ENCODE measurements at places on chromosomes 1 and 21.
A peak's percentile ranks its signal among the peaks of the same experiment; 100 is the strongest.

DNA sequence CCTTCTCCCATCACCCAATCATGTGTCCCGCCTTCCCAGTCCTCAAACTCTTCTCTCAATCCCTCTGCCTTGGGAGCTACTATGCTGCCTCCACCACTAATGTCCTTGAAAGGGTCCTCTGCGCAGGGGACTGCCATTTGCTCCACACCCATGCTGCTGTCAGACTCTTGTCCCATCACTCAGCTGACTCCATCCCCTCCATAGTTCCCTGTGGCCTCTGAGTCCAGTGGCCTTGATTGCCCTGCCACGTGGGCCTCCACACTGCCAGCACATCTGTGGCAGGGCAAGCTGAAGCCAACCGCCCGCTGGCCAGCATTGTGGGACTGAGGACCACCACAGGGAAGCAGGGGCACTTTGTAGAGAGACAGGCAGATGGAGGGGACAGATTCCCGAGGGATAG is 1.3 kb upstream of the TNNT2 start:
- no peak for DNase-seq

- DNase-seq, result no peak
Measured at GRCh38 chr1:244092293-244092963, 41.3 kb downstream of the ZBTB18 start.

DNA sequence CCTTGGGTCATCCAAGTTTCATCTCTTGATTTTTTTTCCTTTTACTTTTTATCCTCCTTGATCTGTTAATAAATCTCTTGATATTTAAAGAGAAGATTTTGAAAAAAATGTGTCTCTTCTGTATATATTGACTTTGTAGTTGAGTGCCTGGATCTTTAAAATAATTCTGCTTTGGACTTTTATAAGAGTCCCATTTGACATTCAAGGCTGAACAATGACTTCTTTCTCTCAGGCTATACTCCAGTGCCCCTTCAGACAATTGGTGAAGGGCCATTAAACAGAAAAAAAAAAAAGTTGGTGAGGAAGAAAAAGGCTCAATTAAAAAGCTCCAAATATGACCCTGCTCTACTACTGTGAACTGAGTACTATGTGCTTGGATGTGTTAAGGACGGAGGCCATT is 40.9 kb upstream of the CITED4 start:
- no peak for DNase-seq

GRCh38 chr1:67855444-67855843 is 22.2 kb upstream of the GNG12 start:
- DNase-seq, result no peak

DNA sequence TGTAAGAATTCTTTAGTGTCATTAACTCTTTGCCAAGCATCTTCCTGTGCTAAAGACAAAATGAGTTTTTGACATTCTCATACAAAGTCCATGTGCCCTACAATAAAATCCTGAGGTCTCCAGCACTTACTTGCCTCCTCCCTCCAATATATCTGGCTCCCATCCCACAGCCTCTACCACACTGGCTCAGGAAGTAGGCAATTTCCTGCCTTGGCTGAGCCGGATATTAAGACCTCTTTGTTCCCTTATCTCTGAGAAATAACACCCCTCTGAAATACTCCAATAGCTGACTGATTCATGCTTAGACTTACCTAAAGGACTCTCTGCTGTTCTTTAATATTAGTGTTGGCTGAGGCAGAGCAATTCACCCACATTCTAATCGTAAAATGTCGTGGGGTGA is 37.6 kb upstream of the GORAB start:
- DNase-seq, result no peak

- no peak for DNase-seq
Measured at GRCh38 chr1:75341537-75341936, 207.3 kb downstream of the LHX8 start.

- DNase-seq, result no peak
Measured at GRCh38 chr1:207903767-207904166, 7.2 kb downstream of the CD34 start.

- DNase-seq, result no peak
Measured at GRCh38 chr1:77542813-77543420, 139.5 kb downstream of the ZZZ3 start.

DNA sequence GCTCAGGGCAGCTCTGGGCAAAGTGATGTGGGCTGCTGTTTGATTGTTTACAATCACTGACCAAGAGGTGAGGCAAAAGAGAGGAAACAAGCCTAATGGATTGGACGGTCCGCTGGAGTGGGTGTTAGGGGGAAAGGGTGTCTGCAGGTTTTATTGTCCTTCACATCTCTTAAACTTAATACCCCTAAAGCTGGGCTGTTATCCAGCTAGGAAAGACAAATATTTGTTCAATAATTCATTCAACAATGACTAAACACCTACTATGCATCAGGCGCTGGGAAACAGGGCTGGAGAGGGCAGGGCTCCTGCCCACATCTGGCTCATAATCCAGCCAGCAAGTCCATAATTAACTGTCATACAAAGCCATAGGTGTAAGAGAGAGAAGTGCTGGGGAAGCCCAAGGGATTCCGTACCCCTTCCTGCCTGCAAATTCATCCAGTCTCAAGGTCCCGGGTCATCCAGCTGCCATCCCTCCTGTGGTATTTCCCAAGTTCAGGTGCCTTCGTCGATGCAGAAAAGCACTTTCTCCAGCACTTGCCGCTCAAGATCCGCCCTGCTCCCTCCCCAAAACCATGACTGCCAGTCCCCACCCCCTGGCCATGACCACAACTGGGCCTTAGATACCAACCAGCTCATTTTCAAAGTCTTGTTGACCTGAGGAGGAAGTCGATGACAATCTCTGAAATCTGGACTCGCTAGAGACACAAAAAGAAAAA is 10.7 kb downstream of the TMEM63A start:
- no peak for DNase-seq

GRCh38 chr21:26282058-26282457 is 111.5 kb upstream of the APP start:
- no peak for DNase-seq

DNA sequence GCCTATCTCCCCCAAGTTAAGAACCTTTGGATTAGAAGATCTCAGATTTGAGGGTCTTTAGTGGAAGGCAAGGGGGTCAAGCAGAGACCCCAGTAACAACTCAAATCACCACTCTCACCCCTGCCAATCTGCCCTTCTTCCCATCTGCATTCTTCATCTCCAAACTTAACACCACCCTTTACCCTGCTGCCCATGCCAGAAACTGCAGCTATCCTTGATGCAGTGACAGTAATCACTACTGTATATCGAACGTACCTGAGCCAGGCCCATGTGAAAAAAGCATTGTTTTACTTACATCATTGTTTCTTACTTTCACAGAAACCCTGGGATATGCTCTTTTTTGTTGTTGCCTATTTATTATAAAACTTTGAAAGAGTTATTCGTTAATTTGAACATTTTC is 26.5 kb downstream of the NSUN4 start:
- no peak for DNase-seq

- no peak for DNase-seq
Measured at GRCh38 chr1:7224644-7225043, 439.4 kb downstream of the CAMTA1 start.

- DNase-seq, result peak; percentile 13
Measured at GRCh38 chr1:185670187-185670627, 64.0 kb upstream of the HMCN1 start.

DNA sequence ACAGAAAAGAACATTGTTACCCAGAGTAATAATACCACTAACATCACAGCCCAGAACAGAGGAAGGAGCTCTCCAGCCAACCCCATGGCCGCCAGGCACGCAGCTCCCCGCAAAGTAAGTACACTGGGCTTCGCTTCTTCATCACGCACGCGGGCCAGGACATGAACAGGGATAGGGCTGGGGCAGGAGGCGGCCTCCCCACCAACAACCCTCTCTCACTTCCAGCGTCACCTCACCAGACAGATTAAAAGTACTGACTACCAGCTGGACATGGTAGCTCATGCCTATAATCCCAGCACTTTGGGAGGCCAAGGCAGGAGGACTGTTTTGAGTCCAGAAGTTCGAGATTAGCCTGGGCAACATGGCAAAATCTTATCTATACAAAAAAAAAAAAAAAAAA is 78.3 kb downstream of the NPHP4 start:
- DNase-seq, result no peak

Measured in stimulated activated CD4-positive, alpha-beta T cell treated with anti-CD3 and anti-CD28 coated beads, Interleukin-15, amount 100 ng/mL, for 1 hour (primary cell).